IgD-negative memory B cell (primary cell): ENCODE measurements at places on chromosomes 6 and 20. TPM values are rescaled to one million over a fixed set of nuclear protein-coding genes. Genes with fewer than 3 reads are reported as not detected.

BFSP1 gene
- not detected for polyA plus RNA-seq

EYA2 gene
- polyA plus RNA-seq, result 0.11 TPM

GZF1 gene
- 5.9 TPM for polyA plus RNA-seq

TPD52L1 gene
- not detected for polyA plus RNA-seq

FAXC gene
- polyA plus RNA-seq, result not detected

TNXB gene
- polyA plus RNA-seq, result 0.21 TPM

IL20RA gene
- polyA plus RNA-seq, result not detected

DPM1 gene
- 62.1 TPM for polyA plus RNA-seq

KCNK16 gene
- polyA plus RNA-seq, result not detected

DEFB121 gene
- polyA plus RNA-seq, result not detected

PSORS1C2 gene
- not detected for polyA plus RNA-seq

TENT5A gene
- polyA plus RNA-seq, result 4.2 TPM

PACSIN1 gene
- not detected for polyA plus RNA-seq

CDKN1A gene
- 81.1 TPM for polyA plus RNA-seq

L3MBTL1 gene
- polyA plus RNA-seq, result 0.88 TPM

TP53TG5 gene
- polyA plus RNA-seq, result not detected

APOM gene
- 8.5 TPM for polyA plus RNA-seq

ZBTB24 gene
- polyA plus RNA-seq, result 15.5 TPM
